ENCODE measurements at places on chromosomes 7 and 10. TPM values are rescaled to one million over a fixed set of nuclear protein-coding genes. Genes with fewer than 3 reads are reported as not detected.

The SMKR1 gene
- total RNA-seq, result 3.6 TPM

The RBM20 gene
- 0.38 TPM for total RNA-seq

The FBXW4 gene
- 38.2 TPM for total RNA-seq

The ASIC3 gene
- total RNA-seq, result 3.7 TPM

The CYP3A7 gene
- total RNA-seq, result not detected

The TMEM140 gene
- 6.2 TPM for total RNA-seq

The OPALIN gene
- total RNA-seq, result not detected

The LIPM gene
- not detected for total RNA-seq

The CACNA2D1 gene
- total RNA-seq, result not detected

The CLRN3 gene
- not detected for total RNA-seq

The WDR86 gene
- total RNA-seq, result 0.25 TPM

The MINDY4 gene
- 1.7 TPM for total RNA-seq

The PTF1A gene
- not detected for total RNA-seq
